ENCODE measurements at places on chromosomes 6 and 20.

- no peak for DNase-seq
Observed at GRCh38 chr6:168860987-168861386, 392.7 kb downstream of the THBS2 start.

DNA sequence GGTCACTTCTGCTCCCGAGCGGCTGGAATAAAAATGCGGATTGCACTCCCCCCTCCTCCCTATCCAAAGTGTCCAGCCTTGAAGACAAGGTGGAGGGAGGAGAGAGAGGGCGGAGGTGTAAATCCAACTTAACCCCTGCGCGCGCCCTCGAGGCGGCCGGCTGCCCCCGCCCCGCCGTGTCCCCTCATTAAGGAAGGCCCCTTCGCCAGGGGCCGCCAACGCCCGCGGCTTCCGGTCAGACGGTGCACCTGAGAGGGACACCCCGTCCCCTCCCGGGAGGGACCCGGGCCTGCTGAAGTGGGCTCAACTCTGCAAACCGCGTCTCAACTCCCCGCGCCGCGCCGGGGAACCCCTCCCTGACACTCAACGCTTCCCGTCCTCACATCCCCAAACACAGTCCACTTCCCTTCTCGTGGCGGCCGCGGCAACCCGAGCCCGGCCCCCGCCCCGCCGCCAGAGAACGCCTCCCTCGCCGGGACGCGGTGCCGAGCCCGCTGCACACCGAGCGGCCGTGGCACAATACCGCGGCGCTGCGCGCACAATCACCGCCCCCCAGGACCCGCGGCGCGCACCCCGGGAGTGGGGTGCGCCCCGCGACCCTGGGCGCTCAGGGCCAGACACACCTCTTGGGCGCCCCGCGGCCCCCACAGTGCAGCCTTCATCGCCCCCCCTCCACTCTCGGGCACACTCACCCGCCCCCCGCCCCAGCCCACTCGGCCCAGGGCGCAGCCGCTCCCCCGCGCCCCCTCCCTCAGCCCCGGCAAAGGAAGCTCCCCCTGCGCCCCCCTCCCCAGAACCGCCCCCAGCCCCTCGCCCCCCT, 102.5 kb downstream of the NOL4L start:
- peak; percentile 69 for DNase-seq

DNA sequence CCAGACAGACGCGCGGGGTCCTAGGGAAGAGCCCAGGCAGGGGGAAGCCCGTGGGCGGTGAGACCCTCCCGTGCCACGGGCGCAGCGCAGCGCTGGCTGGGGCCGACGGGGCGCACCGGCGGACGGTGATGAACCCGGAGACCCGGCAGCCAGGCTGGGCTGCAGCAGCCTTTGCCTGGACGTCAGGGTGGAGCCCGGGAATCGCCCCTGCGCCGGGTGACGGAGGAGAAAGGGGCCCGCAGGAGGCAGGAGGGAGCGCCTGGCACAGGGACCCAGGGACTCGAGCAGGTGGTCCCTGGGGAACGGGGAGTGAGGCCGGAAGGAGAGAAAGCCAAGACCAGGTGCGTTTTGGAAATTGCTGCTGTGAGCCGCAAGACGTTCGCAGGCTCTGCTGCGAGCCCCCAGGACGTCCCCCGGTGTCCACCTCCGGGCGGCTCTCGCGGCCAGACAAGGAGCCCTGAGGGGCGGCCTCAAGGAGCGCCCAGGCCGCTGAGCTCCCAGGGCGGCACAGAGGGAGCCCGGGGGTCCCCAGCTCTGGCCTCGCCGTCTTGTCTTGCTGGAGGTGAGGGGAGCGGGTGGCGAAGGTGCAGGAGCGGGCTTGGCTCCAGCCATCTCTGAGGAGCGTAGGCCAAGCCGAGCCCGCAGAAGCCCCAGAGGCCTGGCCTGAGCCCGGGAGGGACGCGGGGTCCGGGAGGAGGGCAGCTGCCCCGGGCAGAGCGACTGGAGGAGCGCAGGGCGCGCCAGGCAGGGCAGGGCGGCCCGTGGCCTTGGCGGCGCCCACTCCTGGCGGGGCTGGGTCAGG, 191.2 kb upstream of the PDE10A start:
- no peak for DNase-seq

- DNase-seq: peak; percentile 48
Observed at GRCh38 chr6:136526196-136526930, 23.9 kb downstream of the MAP7 start.

DNA sequence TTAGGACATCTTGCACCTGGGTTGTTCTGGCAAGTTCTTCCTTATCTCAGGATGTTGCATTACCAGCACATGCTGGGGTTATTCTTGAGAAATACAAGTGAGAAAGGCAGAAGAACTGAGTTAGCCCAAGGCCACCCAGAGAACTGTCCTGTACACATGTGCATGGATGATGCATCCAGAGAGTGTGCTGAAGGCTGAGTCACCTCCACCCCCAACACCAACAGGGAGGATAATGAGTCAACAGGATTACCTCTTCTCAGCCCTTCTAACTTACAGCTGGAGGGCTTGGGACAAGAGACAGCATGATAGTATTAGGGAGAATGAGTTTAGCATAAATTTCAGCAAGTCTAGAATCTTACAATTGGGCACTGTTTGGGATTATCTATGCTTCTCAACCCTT, 8.5 kb downstream of the SCGN start:
- no peak for DNase-seq

DNA sequence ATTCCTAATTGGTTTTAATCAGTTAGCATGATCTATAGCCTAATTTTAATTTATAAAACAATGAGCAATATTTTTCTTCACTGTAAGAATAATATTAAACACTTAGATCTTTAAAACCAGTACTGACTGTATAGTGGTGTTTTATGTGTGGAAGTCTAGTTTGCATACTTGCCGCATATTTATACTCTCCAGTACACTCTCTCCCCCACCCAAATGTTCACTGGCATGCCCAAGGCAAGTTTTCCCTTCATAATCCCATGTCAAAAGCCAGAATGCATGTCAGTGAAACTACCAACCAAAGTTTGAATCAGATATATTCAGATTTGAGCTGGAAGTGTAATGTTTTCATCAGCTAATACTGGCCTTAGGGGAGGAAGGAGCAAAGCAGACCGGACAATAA, 506.1 kb downstream of the PHF3 start:
- no peak for DNase-seq

DNA sequence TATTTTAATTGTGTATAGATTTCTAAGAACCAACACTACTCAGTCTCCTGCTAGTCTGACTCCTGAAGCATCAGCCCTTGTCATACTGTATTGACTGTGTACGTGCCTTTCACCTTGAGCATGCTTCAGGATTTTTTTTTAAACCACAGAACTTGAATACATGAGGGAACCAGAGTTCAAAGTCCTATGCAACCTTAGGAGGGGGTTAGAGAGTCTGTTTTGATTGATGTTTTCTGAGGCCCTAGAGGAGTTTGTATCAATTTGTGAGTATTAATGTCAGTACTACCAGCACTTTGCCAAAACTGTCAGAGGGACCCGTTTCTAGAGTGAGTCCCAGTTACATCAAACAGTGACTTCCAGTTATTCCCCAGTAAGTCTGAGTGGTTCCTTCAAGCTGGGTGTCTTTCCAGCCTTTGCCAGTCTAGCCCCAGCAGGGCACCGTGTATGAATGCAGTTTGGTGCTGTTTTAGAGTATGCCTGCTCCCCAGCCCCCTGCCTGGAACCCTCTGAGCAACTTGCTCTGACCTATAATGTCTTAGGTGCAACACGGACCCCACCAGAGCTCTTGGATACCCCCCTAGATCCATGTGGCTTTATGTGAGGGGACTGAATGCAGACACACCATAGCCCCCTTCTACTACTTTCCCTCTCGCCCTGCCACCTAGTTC, 8.5 kb downstream of the TP53INP2 start:
- no peak for DNase-seq

DNA sequence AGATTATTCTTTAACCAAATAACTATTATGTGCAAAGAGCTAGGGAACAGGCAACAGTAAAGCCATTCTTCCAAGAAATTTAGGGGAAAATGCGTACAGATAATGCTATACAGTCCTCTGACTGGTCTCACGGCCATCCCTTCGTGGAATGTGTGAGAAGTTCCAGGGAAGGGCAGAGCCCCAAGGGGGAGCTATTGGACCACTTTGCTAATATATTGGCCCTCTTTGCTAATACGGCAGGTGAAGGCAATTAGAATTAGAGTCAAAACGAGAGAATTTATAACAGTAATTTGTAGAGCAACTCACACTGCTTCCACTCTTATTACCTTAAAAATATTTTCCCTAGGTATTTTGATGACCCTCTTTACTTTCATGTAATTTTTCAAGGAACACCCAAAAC, 140.4 kb downstream of the IMPG1 start:
- peak; percentile 67 for DNase-seq

GRCh38 chr6:31659649-31660380, 763 bp downstream of the C6orf47 start:
- no peak for DNase-seq

DNA sequence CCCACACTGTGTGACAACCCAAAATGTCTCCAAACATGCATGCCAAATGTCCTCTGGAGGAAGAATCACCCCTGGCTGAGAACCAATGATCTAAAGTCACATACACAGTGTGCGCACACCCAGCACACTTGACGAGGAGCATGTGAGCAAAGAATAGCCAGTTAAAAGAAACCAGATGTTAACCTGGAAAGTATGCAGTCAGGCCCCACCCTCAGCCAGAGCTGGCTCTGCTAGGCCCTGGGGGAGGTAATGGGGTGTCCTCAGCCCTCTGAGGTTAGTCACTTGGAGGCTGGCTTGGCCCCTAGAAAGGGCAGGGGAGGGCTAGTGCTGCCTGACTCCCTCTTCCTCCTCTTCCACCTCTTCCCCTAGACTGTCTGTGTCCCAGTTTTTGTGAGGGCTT, 15.2 kb upstream of the GUCA1A start:
- no peak for DNase-seq

DNA sequence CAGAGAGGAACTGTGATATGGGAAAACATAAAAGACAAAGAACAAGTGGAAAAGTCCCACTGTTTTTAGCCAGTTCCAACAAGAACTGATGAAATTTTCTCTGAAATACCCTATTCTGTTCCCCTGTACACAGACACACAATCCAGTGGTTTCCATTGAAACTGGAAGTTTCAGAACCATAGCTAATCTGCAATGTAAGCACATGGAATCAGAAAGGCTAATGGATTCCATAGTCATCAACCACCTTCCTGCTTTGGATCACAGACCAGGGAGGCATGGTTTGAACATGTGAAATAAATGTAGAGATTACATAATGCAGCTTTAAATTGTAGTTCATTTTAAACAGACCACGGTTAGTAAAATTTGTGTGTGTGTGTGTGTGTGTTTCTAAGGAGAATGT, 242.1 kb downstream of the GJA1 start:
- no peak for DNase-seq

GRCh38 chr6:81864124-81864523, 111.6 kb upstream of the TENT5A start:
- no peak for DNase-seq

GRCh38 chr6:79375635-79376337, 141.3 kb upstream of the HMGN3 start:
- no peak for DNase-seq

DNA sequence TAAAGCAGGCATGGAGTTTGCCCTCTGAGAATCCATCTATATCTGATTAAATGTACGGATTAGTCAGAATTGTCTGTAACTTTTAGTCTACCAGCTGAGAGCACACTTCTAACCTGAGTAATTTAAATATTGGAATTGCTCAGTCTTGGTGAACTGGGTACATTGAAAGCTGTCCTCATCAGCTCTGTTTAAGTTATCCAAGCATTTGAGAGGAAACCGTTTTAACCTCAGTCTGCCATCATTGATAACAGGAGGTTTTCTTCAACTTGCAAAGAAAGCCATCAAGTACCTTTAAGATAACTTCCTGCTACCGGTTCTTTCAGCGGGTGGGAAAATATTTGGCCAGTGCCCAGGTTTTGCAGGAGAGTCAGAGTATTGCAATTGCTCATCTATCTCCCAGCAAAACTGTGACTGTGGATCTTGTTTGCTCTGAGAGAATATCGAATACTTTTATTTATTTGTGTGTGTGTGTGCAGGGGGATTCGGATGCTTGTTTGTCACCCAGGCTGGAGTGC, 31.1 kb upstream of the F13A1 start:
- no peak for DNase-seq

DNA sequence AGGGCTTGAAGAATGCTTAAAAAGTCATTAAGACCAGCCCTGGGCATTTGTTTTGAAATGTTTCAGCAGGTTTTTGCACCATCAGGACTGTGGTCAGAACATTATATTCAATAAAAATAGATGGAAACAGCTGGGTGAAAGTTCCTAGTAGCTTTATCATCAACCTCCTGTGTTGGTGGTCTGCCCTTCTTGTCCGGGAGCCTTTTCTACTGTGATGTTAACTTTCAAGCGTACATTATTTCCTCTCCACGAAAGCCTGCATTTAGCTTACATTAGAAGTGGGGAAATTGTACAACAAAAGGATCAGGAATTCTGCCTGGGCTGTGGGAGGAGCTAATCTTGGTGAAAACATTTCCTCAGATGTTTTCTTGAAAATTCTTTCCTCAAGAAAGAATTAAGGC, 71.1 kb downstream of the LAMA4 start:
- DNase-seq: no peak

DNA sequence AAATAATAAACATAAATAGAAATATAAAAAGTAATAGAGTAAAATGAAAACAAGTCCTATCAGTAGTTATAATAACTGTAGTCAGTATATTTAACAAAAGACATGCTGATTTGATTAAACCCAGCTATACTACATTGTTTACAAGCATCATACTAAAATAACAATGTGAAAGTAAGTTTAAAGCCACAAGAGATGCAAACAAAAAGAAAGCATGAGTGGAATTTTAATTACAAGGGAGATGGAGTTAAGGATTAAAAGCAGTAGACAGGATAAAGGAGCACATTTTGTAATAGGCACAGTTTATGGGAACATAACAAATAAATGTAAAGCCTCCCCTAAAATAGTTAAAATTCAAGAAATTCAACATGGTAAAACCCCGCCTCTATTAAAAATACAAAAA, 41.5 kb downstream of the SENP6 start:
- DNase-seq: no peak

GRCh38 chr6:20202699-20203302, 9.5 kb downstream of the MBOAT1 start:
- DNase-seq: no peak

DNA sequence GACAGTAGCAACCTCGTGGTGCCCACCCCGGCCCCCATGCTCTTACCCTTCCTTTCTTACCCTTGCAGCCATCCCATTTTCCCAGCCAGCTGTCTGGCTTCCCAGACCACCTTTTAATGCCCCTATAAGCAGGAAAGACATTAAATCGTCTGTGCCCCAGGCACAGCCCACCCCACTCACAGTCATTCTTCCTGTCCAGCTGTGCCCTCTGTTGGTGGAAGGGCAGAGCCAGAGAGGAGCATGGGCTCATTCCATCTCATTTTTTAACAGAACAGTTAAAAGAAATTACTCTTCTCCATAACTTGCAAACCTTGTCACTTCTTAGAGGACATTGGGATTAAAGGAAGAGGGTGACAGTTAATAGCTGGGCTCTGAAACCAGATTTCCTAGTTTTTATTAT, 240.5 kb downstream of the NRN1 start:
- DNase-seq: no peak

DNA sequence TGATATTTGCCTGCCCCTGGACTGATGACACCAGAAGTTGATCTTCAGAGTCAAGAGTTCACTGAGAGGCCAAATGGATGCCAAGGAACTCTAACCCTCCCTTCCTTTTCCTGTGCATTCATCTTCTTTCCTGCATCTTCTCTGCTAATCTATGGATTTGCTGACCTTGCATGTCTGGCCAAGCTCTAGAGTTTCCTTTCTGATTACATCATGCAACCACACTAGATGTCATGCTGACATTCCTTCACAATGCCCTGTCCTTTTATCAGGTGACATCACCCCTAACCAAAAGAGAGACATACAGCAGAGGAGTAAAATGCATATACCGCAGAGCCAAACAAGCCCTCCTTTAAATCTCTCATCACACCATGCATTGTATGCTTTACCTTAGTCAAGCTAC, 487.6 kb downstream of the TFAP2A start:
- DNase-seq: no peak
